ENCODE measurements at places on chromosomes 6 and 20.

DNA sequence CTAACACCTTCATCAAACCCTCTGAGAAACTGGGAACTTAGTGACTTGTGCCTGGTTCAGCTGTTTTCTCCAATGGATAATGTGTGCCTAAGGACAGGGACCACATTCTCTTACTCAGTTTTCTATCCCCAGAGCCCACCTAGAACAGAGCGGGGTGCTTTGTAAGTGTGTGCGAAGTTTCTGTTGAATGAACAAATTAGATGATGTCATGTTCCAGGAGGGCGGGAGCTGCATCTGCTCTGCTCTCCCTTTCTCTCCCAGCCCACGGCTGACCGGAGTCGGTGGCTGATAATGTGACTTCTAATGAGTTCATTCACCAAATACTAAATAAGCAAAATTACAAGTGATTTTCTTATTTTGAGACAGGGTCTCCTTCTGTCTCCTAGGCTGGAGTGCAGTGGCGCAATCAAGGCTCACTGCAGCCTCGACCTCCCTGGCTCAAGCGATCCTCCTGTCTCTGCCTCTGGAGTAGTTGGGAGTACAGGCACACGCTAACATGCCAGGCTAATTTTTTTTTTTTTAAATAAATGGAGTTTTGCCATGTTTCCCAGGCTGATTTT is 60.7 kb upstream of the FNDC1 start:
- DNase-seq, result no peak

DNA sequence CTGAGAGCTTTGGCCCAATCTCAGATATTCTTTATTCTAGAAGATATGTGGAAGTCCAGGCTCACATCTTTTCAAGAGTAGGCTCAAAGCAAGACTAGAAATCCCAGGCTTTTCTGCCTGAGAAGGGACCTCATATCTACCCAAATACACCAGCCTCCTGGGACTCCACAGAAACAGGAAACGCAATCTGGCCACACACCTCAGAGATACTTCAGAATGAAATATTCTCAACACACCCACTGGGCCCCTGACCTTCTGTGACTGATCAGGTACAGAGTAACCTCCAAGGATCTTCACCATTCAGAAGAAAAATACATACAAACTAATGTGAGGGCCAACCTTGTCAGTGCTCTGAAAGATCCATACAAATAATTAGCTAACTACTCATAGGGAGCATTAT is 183.2 kb downstream of the HIVEP2 start:
- no peak for DNase-seq

DNA sequence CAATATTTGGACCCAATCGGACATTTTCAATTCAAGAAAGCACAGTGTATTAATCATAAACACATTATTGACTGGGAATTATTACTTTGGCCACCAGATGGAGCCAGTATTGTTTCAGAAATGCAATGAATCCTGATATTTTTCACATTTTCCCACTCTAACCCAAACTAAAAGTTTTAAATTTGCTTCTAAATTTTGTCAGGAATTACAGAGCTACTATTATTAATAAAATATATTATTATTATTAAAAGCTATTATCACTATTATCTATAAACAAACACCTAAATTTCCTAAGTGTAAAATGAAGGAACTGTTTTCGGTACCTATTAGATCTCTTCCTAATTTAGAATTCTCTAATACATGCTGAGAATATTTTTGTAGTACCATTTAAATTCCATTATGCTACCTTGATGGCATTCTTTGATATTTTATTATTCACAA is 245.3 kb downstream of the OGFRL1 start:
- DNase-seq, result no peak

GRCh38 chr6:161409353-161409752 is 135.5 kb upstream of the AGPAT4 start:
- DNase-seq, result no peak

GRCh38 chr20:32052778-32053362 is 828 bp downstream of the HCK start:
- DNase-seq, result no peak

DNA sequence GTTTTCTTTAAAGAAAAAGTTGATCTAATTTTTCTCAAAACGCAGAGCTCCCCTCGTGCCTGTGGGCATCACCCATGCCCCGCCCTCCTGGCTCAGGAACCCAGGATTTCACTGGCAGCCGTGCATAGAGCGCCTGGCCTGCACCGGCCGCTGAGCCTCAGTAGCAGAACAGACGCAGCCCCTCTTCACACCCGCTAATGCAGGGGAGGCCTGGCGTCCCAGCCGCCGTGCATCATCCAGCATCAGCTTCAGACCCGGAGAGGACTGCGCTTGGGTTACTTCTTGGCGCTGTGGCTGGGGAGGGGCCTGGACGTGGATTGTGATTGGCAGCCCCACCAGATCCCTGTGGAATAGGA is 18.1 kb downstream of the RBM38 start:
- DNase-seq, result no peak

DNA sequence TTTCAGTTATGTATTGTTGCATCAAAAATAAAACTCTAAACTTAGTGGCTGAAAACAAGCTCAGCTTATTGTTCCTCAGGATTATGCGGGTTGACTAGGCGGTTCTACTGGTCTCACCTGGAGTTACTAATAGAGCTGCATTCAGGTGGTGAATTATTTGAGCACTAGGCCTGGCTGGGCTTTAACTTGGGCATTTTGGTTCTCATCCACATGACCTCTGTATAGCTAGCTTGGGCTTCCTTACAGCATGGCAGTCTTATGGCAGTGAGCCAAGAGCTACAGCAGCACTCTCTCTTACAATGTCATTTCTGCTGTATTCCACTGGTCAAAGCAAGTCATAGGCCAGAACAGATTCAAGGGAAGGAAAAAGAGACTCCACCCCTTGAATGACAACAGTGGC is 1.6 kb downstream of the PGBD1 start:
- DNase-seq, result no peak

DNA sequence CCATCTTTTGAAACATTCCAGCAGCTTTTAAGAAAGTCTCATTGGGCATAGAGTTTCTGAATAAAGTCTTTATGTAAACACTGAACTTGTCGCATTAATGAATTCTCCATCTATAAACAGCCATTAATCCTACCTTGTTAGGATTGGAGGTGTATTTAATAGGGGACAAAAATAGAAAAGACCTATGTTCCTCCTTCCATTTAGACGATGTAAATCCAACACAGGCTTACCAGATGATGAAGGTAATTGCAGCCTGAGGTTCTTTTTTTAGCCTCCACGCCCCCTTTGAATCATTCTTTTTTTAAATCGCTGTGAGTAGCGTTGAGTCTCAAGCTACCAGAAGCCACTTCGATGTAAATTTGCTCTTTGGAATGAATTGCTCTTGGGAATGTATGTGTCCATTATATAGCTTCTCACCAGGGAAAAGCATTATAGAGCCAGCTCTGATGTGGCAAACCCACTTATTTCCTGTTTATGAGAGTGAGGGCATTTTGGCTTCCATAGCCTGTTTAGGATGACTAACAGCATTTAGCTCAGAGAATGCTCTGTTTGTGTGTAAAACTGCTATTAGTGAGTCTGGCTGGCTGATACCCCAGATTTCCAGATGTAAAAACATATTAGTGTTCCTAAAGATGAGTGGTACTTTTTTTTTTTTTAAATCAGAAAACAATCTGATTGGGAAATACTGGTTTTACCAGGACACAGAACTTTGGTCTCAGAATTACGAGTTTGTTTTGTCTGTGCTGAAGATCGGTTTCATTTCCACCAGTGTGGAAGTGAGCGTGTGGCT is 74.9 kb upstream of the CLDN20 start:
- DNase-seq, result peak; percentile 6

GRCh38 chr6:142356884-142357225 is 55.0 kb downstream of the ADGRG6 start:
- DNase-seq, result no peak

GRCh38 chr6:161549977-161550655 is 276.3 kb upstream of the AGPAT4 start:
- DNase-seq, result no peak
